ENCODE measurements at places on chromosomes 11 and 22.

GRCh38 chr11:36876266-36876665 is 278.2 kb upstream of the RAG2 start:
- DNase-seq, result no peak

DNA sequence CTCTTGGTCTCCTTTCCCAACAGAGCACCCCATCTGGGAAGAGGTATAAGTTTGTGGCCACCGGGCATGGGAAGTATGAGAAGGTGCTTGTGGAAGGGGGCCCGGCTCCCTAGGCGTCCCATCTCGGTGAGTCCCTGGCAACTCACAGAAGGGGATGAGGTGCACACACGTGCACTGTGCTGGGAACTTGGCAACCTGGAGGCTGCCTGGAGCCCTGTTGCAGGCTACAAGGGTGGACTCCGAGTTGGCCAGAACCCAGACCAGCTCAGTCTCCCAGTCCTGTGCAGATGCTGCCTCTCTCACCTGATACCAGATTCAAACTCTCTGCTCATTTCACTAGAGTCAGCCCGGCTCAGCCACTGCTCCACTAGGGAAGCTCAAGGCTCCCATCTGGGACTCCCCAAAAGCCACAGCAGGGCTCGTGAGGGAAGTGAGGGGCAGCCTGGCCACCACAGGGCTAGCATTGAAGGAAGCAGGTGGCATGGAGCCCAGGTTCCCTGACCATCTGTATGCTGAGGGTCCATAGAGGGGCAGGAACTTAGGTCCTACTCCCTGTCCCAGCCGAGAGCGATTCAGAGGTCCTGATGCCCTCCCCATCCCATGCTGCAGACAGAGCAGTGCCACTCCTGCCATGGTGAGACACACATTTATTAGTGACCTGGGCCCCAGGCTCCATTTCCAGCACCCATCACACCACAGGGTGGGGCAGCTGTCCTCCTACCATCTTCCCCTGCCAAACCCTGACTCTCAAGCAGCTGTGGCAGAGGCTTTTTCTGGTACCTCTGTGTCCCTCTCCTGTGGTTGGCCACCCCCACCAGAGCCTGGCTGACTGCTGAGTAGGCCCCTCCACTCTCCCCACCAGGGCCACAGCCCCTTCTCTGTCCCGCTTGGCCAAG is 4.0 kb downstream of the PRR33 start:
- no peak for DNase-seq

GRCh38 chr11:123427405-123427804 is 2.7 kb upstream of the GRAMD1B start:
- no peak for DNase-seq

DNA sequence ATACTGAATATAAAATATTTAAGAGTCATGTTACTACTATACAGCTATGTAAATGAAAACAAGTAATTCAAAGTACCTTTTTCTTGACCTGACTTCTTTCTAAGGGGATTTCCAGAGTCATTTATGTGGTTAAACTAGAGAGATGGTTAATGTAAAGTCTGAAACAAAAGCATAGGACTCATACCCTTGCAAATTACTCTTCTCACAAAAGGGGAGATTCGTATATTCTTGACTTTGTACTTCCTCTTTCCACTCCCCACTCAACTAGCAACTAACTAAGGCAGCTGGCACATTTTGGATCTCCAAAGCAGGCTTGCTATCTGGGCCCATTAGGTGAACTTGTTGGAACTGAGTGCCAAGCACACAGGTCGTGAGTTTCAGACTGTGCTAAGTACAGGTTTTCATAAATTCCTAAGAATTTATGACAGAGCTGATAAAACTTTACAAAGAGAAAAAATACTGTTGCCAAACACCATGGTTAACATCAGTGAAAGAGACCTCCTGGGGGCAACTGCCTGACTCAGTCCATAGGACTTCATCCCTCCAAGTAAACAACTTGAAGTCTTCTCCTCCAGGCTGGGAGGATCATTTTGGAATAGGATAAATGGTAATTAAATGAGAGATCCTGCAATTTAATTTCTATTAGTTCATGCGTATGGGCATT is 77.0 kb upstream of the DDI1 start:
- DNase-seq, result no peak

DNA sequence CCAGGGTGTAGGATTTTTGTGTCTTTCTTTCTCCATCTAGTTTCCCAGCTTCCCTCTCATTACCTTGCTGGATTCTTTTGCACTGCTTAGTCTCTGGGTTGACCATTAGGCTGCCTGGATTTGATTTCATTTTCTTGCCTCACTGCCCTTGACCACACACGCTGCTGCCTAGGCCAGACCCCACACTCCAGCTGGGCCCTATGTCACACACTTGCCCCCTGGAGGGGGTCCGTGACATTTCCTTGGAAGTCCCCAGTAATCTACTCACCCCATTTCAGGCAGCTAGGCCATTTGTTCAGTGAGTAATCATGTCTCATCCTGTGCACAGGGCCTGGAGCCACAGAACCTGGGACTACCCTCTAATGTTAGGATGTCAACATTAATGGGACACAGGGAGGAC is 81.9 kb upstream of the SPON1 start:
- no peak for DNase-seq

DNA sequence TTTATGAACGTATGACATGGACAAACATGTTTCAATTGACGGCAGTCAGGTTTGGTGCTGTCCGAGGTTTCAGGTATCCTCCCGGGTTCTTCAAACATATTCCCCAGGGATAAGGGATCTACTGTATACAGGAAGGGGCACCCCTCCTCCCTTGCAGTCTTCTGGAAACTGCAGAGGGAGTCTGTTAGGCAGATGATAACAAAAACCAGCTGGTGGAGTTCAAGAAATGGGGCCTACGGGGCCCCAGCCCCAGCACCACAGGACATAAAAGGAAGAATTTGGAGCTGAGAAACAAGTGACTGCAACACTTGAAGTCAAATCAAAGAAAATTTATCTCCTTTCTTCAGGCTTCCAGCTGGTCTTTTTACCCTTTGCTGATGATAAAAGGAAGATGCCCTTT is 32.1 kb downstream of the SNU13 start:
- DNase-seq, result no peak

DNA sequence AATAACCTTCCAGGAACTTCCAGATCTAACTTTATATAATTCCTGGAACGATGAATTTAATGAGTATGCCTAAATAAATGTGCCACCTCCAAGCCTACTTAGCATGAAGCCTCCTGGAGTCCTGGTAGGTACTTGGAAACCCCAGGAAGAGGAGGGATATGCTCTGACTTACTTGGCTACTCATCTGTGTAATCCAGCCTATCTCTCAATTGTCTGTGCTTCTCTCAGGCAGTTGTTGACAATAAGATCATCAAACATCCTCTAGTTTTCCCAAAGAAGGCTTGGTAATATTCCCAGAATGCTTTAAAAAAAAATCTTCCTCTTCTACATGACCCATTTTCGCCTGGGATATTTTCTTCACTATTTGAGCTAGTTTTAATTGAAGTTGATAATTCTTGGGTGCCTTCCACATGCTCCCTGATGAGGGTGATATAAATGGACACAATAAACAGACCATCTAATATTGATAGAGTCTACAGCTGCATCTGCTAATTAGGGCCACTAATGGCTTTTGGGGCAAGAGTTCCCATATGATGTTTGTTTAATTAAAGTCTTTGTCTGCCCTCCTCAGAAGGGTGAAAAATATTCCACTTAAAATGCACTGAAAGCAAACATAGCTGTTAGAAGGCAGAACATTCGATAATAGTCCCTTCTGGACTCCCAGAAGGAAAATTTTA is 75.5 kb upstream of the RAB38 start:
- DNase-seq, result no peak

DNA sequence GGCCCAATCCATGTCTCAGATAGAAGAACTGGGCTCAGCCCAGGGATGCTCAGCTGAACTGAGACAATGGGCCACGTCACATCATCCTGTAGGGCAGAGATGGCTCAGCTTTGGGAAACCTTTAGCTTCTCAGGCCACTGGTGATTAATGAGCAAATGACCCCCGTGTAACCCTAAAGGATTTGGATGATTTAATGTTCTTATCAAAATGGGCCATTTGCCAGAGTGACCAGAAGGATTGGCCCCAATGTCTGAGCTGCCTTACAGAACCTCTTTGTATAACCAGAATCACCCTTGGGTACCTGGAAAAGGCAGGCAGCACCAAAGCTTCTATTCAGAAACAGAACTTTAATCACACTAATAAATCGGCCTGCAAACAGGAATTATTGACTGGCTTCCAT is 73.7 kb downstream of the ABTB2 start:
- no peak for DNase-seq

DNA sequence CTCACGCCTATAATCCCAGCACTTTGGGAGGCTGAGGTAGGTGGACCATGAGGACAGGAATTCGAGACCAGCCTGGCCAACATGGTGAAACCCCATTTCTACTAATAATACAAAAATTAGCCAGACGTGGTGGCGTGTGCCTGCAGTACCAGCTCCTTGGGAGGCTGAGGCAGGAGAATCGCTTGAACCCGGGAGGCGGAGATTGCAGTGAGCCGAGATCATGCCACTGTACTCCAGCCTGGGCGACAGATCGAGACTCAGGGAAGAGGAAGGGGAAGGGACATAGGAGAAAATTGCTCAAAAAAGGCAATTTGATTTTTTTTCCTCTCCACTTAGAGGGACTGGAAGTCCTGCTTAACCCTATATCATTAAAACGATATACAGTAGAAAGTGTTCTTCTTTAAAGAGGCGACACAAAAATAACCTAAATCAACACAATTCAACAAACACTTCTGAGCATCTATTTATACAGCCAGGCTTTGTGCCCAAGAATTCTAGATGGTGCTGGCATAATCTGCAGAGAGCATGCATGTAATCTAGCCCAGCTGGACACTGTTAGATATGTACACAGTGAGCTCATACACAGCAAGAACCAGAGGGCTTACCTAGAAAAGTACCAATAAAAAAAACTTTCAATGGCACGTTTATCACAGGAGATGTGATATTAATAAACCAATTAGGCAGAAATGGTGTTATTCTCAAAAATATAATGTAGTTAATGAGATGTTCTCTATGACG is 20.9 kb upstream of the DENND5A start:
- no peak for DNase-seq

DNA sequence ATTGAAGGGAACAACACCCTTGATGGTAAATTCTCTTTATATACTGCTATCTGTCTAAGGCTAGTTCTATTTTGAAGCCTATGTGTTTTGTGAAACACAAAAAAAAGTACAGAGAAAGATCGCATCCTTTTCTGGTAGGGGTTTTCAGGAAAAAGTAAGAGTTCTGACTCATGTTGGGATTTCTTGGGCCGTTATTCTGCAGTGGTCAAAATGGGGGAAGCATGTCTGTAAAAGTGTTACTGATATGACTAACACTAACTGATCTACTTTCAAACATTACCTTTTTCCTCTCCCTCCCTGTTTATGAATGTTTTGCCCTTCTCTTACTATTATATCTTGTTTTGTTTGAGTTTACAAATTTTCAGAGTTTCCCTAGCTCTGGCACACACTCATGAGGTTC is 53.9 kb downstream of the CTNND1 start:
- no peak for DNase-seq

DNA sequence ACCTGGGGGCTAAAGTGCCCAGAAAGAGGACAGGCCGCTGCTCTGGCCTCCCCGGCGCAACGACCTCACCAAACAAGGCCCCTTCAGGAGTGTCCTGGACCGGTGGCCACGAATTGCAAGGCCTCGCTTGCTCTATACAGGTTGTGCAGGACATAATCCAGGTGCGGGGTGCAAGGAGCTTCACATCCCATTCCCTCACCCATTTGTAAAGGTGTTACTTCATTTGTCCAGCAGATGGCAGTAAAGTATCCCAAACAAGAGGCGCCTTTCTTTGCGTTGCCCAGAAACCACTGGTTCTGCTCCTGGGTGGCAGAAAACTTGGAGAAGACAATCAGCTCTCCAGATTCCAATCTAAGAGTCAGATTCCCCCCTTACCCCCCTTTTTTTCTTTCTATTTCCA is 35.9 kb upstream of the PRDM11 start:
- DNase-seq, result no peak

- DNase-seq, result no peak
Measured at GRCh38 chr11:120715239-120715638, 203.7 kb downstream of the GRIK4 start.

GRCh38 chr11:78019808-78020207 is 3.3 kb downstream of the KCTD14 start:
- no peak for DNase-seq

DNA sequence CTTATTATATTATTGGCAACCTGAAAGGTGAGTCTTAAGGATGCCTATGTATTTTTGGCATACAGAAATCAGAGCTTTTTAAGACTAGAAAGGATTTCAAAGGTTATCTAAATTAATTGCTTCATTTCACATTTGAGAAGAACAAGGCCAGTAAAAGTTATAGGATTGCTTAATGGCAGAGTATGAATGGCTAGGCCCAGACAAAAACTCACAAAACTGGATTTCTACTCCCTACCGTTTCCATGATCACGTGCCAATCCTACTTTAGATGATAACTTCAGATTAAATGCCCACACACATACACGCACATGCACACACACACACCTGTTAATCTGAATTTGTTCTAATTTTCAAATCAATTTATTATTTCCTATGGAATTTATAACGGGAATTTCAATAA is 1.8 kb upstream of the PDE3B start:
- no peak for DNase-seq

GRCh38 chr11:14288189-14288935 is 70.6 kb downstream of the RRAS2 start:
- no peak for DNase-seq

- DNase-seq, result no peak
Measured at GRCh38 chr22:42608823-42609361, 5.8 kb downstream of the POLDIP3 start.

DNA sequence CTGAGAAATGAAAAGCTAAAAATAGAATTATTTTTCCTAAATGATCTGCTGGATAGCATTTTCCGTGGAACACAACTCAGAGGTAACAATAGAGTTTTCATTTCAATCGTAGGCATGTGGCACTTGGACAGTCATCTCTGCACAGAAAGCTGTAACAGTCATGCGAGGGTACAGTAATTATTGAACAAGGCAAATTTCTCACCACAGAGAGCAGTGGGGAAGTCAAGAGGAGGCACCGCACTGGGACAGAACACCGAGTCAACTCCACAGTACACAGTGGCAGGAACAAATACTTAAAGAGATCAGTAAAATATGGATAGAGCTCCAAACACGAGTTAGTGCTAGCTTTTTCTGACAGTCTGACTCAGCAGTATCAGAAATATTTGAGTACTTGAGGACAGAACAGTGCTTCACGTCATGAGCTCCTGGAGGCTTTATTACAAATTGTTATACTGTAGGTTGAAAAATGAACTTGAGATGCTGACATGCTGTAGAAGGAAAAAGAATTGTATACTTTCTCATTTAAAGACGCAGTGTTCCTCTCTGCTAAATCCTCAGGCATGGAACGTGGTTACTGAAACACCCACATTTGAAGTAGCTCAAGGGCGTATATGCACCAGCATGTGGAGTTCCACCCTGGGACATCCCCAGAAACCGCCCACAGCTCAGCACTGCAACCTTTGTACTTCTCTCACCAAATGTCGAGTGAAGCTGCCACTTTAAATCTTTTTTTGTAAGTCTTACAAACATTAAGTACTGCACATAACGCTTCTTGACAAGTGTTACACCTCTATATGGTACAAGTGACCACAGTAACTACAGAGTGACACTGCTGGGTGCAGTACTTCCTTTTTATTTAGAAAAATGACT is 27.4 kb upstream of the YPEL1 start:
- no peak for DNase-seq

Measured in activated naive CD4-positive, alpha-beta T cell (primary cell).